ENCODE measurements at places on chromosomes 11 and 22.

- DNase-seq = peak; percentile 93
Observed at GRCh38 chr22:17638432-17639246, at the start of gene BCL2L13. Gene BCL2L13 (plus strand): TSS chr22:17638757. CDS start chr22:17655712, 16,955 bp downstream.

DNA sequence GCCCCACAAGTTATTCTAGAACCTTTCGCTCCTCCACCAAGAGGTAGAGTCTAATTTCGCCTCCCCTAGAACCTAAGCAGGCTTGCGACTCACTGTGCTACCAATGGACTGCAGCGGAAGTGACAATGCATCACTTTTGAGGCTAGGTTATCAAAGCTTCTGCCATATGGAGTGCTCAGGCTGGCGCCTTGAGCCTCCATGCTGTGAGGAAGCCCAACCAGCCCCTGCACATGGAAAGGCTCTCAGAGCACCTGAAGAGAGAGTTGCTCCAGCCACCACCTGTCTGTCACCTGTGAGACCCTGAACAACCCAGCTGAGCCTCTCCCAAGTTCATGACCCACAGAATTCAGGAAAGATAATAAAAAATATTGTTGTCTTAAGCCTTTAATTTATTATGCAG is 29.3 kb upstream of the CBX7 start:
- DNase-seq = no peak

GRCh38 chr11:127993788-127994187 is 593.6 kb downstream of the ETS1 start:
- no peak for DNase-seq

DNA sequence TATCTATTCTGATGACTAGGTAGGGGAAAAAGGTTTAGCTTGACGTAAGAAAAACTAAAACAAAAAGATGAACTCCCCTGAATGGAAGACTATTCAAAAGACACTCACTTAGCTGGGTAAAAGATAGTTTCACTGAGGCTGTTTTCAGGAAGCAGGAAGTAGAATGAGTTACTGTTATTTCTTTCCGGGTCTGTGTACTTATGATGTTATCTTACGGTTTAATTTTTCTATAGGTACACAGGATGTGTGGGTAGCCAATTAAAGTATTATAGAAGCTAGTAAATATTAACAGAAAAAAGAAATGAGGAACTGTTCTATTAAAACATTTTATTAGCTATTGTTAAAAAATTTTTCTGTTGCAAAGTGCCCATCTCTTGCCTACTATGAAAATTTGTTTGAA is 45.8 kb upstream of the MMP7 start:
- no peak for DNase-seq

DNA sequence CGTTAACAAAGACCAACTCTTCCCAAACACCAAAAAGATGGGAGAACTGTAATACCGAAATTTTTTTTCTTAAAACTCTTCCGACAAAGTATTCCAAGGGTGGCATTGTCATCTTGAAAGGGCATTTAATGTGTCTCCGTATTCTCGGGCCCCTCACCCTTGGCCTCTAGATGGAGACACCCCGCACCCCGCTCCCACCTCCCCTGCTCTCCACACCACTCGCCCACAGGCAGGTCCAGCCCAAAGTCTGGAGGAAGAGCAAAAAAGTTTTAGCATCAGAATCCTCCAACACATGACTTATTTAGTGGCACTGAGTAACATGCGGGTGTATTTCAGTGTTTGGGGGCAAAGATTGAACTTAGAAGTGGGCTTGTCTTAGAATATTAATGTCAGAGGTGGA is 20.7 kb downstream of the SPATA19 start:
- no peak for DNase-seq

- DNase-seq = peak; percentile 69
Observed at GRCh38 chr11:66335531-66336233, 552 bp downstream of the RIN1 start.

DNA sequence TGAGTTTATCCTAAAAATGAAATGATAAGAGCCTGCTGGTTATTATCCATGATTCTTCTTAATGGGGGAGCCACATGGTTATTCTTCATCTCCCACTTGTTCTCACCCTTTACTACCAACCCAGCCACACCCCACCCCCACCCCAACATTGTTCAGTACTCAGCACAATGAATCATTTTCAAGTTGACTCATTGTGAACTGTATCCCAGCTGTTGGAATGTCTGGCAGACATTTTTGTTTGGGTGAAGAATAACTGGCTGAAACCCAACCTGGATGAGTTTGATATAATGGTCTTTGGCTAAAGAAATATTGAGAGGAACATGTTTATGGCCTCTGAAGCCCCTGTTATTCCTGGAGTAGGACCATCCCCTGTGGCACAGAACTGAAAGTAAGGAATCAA is 136.2 kb downstream of the ELP4 start:
- DNase-seq = no peak

DNA sequence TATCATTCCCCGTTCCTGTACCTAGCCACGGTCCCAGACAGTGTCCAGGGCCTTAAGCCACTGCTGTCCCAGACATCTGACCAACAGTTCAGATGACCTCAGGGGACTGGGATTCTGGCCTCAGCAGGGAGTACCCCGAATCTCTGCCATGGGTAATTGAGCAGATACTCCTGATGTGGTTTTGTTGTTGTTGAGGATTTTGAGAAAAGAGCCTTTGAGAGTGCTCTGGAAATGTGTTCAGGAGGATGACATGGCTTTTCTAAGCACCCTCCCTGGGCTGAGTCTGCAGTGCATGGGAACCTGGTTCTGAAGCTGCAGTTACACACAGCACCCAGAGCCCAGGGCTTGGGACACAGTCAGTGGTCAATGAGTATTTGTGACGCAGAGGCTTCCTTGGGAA is 30.4 kb downstream of the ADAMTS15 start:
- no peak for DNase-seq

DNA sequence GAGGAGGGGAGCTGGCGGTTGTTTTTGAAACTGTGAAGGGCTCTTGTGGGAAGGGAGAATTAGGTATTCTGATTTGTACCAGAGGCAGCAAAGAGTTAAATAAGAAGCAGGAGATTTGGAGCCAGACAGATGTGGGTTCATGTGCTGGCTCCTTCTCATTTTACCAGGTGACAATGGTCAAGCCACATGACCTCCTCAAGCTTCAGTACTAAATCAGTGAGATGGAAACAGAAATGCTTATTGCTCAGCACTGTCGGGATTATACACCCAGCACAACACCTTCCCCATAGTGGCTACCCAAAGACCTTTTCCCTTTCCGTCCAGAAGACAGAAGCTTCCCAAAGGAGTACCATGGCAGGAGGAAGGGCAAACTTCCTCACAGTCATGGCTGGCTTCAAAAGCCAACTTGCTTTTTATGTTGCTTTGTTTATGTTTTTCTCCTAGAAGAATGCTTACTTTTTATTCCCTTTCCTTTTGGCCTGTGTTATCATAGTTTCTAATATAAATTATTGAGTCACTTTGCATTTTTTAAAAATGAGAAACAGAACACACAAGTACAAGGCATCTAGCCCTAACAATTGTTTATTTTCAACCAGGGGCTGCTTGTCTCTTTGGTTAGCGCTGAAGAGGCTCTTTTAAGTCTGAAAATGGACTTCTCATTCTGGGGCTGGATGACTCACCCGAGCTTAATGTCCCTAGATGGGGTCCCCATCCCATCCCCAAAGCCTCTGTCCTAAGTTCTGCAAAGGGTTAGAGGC is 181.5 kb upstream of the ZBED5 start:
- DNase-seq = no peak

- no peak for DNase-seq
Observed at GRCh38 chr11:62882788-62883501, 2.2 kb downstream of the SLC3A2 start.

DNA sequence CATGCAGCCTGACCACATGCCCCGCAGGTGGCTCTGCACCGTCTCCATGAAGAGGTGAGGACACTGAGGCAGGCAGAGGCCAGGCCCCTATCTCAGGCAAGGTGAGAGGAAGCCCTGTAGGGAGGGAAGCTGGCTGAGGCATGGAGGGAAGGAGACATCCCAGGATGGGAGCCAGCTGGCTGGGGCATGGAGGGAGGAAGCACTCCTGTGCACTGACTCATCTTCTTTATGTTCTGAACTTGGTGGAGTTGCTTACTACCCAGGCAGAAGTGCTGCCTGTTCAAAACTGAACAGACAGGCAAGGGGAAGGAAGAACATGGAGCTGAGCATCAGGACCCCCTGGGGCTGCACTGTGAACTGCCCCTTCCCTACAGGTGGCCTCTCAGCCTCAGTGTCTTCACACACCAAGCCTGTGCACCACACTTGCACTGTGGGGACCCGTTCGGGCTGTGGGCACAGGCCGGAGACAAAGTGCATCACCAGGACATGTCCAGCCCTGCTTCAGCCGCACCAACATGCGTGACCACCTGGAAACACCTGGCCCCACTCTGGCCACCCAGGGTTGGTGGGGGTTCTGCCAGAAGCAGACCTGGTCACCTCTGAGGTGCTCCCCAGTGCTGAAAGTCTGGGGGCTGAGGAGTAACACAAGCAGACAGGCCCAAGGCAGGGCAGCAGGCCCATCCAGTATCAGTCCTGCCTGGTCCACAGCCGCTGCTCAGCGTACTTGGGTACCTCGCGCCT is 55.5 kb downstream of the DGCR2 start:
- DNase-seq = no peak

GRCh38 chr11:2260491-2261364 is 9.7 kb downstream of the ASCL2 start:
- no peak for DNase-seq

- DNase-seq = peak; percentile 65
Observed at GRCh38 chr11:57324154-57324885, 432 bp downstream of the TNKS1BP1 start.

DNA sequence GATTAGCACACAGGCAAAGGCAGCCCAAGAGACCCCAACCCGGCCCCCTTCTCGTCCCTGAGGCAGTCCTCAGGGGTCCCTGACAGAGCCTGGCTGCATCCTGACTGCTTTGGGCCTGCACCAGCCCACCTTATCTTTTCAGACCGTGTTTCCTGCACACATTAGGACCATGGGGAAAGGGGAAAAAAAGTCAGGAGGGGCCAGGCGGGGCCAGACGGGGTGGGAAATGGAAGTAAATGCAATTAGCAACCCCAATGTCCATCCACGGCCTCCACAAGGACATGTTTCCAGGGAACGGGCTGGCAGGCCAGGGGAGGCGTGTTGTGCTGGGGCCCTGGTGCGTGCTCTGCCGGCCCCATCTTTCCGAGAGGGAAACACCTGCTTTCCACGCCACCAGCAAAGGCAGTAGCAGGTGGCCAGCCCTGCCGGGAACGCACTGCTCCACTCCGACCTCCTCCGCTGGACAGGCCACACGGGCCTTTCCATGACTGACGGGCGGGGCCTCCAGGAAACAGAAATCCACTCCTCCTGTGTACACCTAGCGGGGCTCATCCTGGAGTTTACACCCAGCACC is 7.4 kb downstream of the EHD1 start:
- no peak for DNase-seq

GRCh38 chr11:114886644-114887265 is 208.4 kb downstream of the NXPE2 start:
- DNase-seq = no peak

DNA sequence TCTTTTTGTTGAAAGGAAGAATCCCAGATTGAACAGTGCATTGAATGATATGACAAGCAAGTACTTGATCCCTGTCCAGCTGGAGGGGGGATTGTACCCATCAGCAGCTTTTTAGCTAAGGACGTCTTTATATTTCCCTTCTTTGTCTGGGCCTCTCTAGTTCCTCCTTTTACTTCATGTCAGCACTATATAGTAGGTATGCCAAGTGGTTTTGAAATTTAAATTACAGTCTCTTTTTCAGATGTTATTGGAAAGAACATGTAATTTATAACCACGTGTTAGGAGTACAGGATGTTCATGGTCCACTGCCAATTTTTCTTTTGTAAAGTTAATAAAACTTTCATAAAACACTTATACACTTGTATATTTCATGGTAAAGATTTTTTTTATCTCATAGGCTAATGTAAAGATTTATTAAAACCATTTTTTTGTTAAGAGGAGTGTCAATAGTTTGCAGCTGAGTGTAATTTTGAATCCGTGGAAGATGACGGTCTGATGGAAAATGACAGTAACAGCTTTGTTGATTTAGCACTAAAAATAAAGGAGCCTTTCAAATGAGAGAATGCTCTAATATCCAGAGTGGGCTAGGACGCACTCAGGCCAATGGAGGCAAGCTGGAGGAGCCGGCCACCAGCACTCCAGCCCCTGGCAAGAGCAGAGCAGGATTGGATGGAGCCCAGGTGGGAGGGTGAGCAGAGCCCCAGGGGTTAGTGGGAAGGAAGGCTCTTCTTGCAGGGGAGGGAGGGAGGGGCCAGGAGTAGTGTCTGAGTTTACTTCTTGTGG is 488.3 kb downstream of the INSC start:
- DNase-seq = peak; percentile 83

GRCh38 chr11:2940921-2941821 is 12.0 kb upstream of the PHLDA2 start:
- DNase-seq = peak; percentile 54

GRCh38 chr11:64447831-64448598 is 89.1 kb downstream of the RPS6KA4 start:
- DNase-seq = peak; percentile 40

GRCh38 chr11:34866375-34866774 is 49.8 kb downstream of the APIP start:
- DNase-seq = no peak

- no peak for DNase-seq
Observed at GRCh38 chr11:133524488-133524887, 7.8 kb downstream of the OPCML start.

DNA sequence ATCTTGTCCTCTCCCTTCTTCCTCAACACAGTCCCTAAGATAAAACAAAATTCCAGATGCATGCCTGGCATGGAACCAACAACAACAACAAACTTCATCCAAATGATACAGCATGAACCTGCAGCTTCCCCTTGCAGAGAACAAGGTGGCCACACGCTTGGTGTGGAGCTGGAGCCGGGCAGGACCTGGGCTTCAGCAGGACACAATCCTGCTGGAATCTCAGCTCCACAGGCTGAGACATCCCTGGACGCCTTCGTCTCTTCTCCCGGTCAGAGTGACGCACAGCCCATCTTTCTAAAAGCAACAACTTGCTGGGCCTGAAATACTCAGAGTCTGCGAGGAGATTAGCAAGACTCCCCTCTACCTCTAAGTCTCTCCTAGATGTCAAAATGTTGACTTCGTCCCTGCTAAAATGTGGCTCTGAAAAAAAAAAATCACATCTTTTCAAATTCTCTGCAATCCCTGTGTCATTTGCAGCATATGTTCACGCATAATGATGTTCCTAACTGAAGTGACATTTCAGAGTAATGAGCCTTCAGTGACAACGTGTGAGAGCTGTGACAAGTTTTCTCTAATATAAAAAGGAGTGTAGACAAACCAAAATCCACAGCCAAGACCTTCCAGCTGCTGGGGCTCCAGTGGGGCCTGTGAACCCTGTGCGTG is 1232.3 kb downstream of the TBC1D22A start:
- DNase-seq = no peak

GRCh38 chr22:50281384-50281760 is 11.2 kb upstream of the MAPK11 start:
- DNase-seq = no peak

All from right cardiac atrium (tissue), 5 donors.